ENCODE measurements at places on chromosomes 4 and X.

DNA sequence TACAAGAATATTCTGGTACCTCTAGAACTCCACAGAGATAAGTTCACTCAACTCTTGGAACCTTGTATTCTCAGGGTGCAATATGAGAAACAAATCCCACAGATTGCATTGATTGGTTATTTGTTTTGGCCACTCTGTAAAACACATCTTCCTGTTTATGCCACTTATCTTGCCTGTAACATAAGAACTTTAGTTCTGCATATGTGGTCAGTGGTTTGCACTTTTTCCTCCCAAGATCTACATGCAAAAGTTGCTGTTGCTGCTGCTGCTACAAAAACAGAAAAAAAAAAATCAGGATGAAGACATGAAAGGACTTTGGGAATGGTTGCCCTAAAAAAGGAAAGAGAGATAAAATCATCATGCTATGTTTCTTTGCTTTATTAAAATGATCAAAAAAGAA is 9.6 kb downstream of the ODAPH start:
- no peak for DNase-seq

DNA sequence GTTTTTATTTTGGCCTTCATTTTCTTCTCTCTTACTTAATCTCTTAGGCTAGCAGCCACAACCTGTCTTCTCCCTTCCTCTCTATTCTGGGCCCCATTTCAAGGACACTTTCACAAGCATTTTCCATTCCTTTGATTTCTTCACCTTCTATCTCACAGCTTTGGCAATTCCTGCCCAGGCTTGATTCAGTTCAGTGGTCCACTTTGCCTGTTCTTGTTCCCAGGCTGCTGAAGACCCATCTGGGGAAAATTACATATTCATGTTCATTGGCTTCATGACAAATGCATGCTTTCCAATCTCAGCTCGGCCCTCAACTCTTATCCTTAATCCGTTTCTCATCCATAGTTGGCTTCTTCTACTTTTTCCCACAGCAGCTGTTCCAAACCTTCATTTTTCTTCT is 38.7 kb upstream of the LPAR4 start:
- DNase-seq = peak; percentile 72

- DNase-seq = no peak
These were observed 19.5 kb downstream of the AP1AR start for GRCh38 chr4:112251019-112251643.

DNA sequence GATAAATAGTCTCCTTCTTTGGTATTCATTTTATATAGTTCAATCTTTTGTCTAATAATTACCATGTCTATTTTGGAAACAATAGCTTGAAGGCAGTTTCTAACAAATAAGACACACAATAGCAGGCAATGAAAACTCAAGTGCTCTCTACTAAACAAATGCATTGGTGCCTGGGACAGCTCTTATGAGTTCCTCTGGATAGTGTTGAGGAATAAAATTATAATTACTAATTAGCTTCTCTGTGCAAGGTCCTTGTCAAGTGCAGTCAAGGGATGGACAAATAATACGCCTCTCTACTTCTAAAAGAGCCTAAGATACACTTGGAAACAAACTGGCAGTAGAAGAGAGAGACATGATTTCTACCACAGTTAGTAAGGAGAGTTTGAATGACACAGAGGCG is 229.0 kb upstream of the GLRA2 start:
- no peak for DNase-seq

- DNase-seq = no peak
These were observed 52.0 kb downstream of the SEC24D start for GRCh38 chr4:118783887-118784286.

Data from hindlimb muscle (tissue), 1 donor.